ENCODE measurements at places on chromosomes 12 and 14.

DNA sequence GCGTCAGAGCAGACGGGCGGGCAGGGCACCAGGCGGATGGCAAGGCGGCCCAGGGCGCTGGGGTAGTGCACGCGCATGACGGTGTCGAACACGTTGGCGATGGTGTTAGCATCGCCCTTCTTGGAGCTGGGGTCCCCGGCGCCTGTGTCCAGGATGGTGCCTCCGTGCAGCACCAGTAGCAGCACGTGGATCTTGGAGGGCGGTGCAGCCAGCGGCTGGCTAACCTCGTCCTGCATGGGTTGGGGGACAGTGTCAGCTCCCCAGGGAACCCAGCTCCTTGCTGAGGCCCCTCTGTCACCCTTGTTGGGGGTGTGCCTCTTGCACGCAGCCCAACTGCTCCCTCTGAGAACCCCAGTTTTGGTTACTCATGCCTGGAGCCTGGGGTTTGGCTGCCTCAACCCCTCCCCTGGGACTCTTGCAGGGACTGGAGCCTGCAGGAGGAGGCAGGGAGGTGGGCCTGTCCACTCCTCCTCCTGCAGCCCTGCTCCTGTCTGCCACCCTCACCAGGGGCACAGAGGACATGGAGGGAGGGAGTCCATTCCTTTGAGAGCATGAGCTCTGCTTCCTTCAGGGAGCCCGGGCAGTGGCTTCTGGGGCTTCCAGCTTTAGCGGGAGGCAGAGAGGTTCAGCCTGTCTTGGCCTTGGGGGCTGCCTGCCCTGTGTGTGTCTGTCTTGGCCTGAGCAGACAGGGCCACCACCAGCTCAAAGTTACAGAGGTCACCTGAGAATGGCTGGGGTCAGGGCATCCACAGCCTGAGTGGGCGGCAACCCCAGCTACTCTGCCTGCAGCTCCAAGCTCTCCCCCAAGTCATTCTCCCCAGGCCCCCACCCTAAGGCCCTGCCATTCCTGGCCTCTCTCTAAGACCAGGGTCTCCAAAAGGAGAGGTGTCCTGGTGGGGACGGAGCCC is 17.1 kb downstream of the ARL6IP4 start:
- no peak for DNase-seq

- no peak for DNase-seq
Observed at GRCh38 chr14:65231286-65231980, 129.1 kb upstream of the MAX start.

DNA sequence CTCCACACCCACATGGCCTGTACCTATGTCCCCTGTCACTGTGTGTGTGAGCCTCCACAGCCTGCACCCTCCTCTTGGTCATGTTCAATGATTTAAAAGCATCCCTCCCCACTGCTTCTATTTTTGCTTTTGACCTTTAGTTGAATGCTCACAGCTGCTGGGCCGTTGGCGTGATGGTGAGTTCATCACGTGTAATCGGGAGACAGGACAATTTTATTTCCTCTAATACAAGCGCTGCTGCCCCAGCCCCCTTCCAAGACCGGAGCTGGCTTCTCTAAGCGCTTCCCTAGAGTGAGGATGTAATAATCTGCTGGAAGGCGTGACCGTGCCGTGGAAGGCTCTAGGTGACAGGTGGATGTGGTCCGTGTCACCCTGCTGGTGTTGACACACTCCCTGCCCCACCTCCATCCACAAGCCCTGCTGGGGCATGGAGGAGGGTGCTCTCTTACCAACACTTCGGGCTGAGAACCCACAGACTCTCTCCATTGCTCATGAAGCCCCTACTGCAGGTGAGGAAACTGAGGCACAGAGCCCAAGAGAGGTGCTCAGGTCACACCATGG is 25.4 kb downstream of the CCDC85C start:
- no peak for DNase-seq

GRCh38 chr12:119780786-119781434 is 96.2 kb downstream of the CIT start:
- peak; percentile 14 for DNase-seq
